ENCODE measurements at places on chromosomes 6 and 20.

DNA sequence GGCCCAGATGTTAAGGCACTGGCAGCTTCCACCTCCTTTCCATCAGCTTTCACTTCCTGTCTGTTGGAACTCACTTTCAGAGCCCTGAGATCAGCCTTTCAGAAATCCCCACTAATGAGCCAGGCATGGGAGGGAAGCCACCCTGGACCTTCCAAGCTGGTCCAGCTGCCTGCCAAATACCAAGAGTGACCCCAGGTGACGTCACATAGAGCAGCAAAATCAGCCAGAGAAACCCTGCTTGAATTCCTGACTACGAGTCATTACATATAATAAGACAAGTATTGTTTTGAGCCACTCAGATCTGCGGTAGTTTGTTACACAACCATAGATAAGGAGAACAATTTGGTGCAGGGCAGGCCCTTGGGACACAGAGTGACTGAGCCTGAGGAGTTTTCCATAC lies 556.0 kb upstream of the JAG1 start:
- DNase-seq = peak; percentile 97

- no peak for DNase-seq
Measured at GRCh38 chr20:1569415-1569881, 11.9 kb upstream of the SIRPD start.

DNA sequence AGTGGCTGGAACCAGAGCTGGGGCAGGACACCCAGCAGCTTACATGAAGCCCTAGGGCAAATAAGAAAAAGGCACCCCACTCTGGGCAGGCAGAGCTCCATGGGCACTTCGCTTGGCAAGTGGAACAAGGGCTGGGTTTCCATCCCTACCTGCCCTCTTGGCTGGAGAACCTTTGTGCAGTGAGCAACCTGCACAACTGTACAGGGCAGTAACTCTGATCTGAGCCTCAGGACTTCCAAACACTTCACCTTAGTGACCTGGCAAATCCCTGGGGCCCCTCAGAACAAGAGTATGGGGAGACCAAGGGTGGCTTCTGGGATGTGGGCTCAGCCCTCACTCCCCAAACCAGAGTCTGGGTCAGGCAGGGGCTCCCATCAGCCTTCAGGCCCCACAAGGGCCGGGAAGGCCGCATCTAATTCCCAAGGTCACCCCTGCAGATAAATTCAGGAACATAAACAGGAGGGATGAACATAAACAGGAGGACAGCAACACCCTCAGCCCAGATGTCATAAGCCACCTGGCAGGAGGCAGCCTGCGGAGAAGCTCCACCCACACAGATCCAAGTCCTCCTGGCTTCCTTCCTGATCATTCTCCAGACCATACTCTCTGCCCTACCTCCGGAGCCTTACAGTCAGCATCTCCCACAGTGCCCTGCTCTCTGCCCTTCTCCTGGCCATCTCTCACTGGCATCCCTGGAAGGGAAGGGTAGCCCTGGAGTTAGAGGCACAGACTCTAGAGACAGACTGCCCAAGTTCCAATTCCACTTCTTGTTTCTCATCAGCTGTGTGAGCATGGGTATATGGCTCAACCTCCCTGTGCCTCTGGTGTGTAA lies 37.5 kb downstream of the HNF4A start:
- DNase-seq = no peak

- DNase-seq = peak; percentile 69
Measured at GRCh38 chr6:142443532-142443931, 141.7 kb downstream of the ADGRG6 start.

DNA sequence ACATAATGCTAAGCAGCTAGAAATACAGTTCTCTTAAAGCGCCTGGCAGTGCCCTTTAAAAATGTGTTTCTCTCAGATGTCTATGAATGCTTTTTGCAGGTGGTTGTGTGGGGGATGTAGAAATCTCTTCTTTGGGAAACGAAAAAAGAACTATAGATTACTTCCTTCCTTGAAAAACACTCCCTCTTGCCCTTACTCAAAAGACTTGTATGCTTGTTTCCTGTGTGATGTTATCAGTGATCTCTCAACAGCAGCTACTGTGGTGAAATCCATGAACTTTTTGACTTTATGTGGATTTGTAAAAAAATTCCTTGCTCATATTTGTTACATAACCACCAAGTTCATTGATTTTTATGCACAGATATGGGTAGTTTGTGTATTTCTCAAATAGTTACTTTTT lies 916.5 kb downstream of the QKI start:
- DNase-seq = no peak

GRCh38 chr20:58646257-58646656 lies 4.8 kb upstream of the STX16 start:
- no peak for DNase-seq

- no peak for DNase-seq
Measured at GRCh38 chr6:45899683-45899946, 116.0 kb downstream of the CLIC5 start.

DNA sequence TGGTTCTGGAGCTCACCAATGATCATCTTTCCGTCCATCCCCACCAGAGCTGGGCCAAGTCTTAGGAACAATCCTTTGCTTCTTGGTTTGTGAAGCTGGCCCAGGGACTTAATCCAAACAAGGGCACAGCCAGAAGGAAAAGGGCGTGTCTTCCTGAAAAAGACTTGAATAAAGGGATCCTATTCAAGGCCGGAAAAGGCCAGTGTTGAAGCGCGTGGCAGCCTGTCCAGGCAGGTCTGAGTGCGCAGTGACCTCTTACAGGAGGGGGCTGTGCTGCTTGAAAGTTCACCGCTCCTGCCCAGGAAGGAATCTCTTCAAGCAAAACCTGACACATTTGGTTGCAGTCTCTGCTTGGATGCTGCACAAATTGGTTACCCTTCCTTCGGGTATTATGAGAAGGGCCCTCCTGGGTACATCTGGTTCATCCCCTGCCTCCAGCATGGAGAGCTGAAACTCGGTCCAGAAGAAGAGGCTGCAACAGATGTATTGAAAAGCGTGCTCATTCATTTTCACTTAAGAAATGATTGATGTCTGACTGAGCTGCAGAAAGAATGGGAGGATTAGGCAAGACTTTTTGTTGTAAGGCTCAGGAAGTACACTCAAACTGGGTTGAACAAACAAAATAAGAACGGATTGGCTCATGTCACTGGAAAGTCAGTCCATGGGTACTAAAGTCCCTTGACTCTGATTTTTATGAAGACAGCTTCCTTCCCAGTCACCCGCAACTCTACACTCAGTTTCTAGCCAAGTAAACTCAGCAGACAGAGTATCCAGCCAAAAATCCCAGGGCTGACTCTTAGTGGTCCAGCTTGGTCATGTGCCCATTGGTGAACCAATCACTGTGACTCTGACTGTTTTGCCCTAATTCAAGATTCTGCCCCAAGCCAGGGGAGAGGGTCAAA lies 136.3 kb downstream of the TFAP2C start:
- DNase-seq = no peak

DNA sequence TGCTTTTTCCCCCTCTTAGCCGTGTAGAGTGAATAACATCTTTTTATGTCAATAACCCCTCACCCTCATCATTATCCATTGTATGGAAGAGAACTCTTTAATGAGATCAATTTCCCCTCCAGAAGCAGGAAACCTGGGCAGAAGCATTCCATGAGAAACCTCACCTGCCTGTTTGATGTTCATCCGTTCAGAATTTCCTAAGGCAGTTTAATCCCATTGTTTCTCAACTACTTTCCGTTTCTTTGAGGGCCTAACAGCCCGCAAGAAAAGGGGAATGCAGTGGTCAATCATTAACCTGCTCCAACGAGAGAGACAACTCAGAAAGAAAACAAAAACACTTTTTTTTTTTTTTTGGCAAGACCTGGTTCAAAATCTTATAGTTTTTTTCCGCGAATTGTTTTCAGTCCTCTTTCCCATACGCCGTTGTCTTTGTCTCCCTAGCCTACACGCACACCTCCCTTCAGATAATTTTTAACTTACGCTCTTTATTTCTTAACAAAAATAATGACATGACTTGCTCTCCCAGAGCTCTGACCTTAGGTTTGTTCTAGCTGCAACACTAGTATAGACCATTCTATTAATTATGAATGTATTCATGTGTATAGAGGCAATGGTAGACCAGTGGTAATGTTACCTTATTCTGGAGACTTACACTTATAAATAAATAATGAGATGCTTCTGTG lies 25.6 kb upstream of the ID4 start:
- no peak for DNase-seq

DNA sequence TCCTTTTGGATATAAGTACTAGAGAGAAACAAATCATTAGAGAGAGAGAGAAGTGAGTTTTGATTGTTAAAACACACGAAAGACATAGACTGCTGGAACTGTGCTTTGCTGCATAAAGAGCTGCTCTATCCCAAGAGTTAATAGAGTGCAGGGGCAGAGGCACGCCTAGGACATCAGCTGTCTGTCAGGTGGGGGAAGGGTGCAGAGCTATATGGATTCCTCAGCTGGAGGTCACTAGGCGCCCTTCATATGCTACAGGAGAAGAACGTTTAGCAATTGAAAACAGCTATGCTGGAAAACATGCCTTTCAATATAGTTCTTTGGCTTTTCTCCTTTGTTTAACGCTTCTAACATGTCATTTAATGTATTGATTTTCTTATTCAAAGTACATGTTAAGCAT lies 169.0 kb upstream of the MCHR2 start:
- DNase-seq = no peak

DNA sequence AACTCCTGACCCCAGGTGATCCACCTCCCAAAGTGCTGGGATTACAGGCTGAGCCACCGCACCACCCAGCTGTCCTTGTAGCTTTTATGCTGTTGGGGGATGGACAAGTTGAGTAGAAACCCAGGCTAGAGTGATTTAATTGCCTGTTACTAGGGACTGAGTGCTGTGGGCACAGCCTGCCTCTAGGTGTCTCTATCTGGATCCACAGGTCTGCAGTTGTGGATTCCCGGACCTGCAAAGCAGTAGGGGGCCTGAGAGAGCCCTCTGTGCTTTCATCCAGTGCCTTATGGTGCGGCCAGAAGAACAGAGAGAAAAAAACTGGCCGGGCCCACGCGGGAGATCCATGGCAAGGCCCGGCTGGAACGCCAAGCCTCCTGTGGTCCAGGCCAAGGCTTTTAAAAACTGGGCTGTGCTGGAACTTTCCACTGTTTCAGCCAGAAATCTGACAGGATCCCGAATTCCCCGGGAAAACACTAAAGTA lies 5.2 kb downstream of the SIRPA start:
- peak; percentile 80 for DNase-seq

DNA sequence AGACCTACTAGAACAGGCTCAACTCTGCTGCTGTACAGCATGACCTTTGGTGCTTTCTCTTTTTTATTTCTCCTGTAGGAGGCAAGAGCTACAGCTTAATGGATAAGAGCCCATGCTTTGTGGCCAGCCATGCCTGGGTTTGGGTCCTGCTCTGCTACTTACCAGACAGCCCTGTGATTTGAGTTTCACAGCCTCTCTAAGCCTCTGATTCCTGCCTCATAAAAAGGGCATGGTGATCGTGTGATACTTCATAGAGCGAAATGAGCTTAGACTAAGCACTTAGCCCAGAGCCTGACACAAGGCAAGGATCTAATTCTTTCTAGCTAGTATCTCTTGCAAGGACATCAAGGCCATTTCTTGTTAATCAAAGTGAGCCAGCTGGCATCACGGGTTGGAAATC lies 19.3 kb upstream of the PDE7B start:
- no peak for DNase-seq

DNA sequence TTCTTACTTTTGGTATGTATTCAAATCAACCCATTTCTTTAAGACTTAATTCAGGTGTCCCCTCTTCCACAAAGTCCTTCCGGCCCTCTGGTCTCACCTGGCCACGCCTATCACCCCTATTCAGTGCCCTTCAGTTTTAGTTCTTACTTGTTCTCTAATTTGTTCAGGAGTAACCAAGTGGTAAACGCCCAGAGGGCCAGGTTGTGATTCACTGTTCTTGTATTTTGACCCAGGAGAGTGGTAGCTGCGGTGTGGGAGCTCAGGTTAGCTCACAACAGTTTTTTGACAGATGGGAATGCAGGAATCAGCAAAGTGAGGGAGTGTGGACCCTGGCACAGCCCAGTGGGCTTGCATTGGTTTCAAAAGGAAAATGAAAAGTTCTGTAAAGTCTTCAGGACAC lies 81.7 kb upstream of the RIPOR2 start:
- DNase-seq = no peak

- no peak for DNase-seq
Measured at GRCh38 chr6:72939004-72939403, 286.3 kb downstream of the KHDC1L start.

GRCh38 chr20:13109658-13110057 lies 100.9 kb downstream of the SPTLC3 start:
- DNase-seq = no peak

- no peak for DNase-seq
Measured at GRCh38 chr6:103017878-103018277, 1624.4 kb downstream of the GRIK2 start.

DNA sequence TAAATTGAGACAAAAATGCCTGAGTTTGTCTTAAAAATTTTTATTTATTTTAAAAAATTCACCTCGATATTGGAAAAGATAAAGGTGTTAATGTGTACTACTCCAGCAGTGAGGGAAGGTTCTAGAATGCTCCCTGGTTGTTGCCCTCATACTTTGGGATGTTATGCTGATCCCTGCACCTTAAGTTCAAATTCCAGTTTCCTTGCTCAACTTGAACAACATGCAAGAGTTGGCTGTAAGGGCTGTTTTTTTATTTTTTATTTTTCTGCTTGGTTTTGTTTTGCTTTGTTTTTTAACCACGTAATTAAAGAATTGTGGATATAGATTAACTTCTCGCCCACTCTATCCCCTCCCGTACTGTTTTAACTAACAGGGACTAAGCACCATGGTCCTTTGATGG lies 158.7 kb upstream of the CITED2 start:
- no peak for DNase-seq

DNA sequence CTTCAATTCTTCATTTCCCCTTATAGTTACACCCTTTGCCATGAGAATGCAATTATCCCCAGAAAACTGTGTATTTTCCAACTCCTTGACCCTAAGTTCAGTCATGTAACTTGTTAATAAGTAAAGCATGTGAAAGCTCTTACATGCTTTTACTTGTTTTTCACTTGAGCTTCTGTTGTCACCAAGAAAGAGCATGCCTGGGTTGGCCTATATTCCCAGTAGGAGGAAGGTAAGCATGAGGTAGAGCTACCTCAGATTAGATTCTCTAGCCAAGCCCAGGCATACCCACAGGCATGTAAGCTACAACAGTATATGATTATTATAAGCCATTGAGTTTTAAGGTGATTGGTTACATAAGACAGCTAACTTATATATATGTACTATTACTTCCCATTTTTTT lies 101.7 kb upstream of the SMLR1 start:
- no peak for DNase-seq

- peak; percentile 32 for DNase-seq
Measured at GRCh38 chr6:108497883-108498282, 62.8 kb upstream of the FOXO3 start.

GRCh38 chr6:133447924-133448323 lies 206.8 kb downstream of the EYA4 start:
- peak; percentile 29 for DNase-seq

- DNase-seq = peak; percentile 35
Measured at GRCh38 chr20:44014807-44015732, 100.4 kb downstream of the TOX2 start.

DNA sequence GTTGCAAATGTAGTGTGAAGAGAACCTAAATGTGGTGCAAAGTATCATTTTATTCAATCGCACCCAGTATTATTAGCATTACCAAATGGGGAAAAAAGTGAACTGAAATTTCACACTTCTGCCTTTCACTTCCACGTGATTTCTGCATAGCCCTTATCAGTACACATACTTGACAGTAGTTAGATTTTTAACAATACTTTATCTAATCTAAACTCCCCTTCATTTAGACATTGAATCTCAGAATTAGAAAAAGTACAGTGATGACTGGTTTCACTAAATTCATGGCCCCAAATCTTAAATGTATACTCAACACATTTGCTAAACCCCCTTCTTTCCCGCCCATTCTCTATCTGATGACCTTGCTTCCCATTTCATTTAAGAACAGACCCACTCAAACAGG lies 14.3 kb downstream of the STX7 start:
- DNase-seq = no peak

Data from fibroblast of upper back skin (primary cell).